ENCODE measurements at places on chromosomes 3 and 15.

- no peak for DNase-seq
These were observed 241.9 kb downstream of the ALCAM start for GRCh38 chr3:105608623-105609022.

- peak; percentile 77 for DNase-seq
These were observed 135.1 kb upstream of the RASGRP1 start for GRCh38 chr15:38699633-38700230.

DNA sequence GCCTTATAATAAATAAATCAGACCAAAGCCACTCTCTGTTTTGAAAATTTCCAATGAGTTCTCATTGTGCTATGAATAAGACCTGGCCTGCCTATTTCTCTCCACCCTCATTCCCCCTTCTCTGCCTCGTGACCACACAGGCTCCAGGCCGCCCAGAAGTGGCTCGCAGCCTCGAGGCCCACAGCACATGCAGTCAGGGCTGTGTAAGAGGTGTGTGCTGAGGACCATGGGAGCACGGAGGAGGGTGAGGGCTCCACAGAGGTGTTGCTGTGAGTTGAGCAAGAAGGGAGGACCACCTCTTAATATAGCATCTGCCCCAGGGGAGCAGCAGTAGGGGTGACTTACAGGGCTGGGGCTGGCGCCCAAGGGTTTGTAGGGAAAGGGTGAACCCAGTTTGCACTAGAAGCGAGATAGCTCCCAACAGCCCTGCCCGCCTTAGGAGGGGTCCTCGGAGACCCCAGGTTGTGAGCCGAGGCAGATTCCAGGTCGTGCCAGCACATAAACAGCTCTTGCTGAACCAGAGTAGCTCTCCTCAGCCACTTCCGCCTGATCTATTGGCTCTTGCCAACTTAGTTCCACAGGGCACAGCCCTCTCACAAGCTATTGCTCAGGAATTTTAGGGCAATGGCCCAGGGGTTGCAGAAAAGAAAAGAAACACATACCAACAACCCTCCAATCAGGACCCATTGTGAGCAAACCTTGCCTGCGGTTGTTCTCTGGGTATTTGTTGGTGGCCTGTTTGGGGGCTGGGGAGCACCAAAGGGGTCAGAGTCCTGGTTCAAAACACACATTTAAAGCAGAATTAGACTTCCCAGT is 117.7 kb downstream of the MYLK start:
- no peak for DNase-seq

DNA sequence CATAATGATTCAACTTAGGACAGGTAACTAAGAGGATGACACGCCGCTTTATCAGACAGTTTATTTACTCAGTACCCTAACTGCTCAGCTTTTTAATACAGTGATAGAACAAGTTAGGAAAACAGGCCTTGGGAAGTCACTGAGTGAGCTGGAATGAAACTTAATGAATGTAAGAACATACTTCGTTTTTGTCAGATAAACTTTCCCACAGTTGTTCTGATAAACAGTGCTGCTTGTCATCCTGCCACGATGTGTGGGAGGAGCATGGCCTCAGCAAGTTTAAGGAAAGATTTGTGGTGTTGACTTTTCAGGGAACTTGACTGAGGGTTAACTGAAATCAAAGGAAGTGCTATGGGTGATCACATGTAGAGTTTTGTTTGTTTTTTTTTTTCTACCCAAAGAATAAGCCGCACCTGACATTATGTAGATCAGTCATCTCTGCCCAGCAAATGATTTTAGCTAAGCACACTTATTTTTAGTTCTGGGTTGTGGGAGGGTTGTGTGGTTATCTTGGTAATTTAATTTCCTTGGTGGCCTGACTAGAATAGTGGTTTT is 5.6 kb upstream of the P2RY14 start:
- peak; percentile 39 for DNase-seq

DNA sequence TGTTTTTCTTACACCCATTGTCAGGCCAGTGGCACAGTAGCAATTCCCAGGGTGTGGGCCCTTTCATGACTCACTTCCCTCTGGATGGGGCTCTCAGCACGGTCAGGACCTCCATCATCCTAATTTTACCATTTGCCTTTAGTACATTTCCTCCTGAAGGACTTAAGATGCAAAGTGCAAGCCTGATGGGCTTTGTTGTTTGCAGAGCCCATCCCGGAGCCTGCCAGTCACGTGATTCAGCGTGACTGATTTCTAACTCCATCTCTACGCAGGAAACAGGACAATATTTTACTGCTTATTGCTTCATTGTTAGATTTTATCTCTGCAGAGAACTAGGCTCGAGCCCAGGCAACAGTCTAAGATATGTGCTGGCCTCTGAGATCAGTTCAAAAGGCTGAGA is 223.7 kb downstream of the PDZRN3 start:
- no peak for DNase-seq

- peak; percentile 95 for DNase-seq
These were observed 4.0 kb upstream of the SIN3A start for GRCh38 chr15:75455424-75455981.

GRCh38 chr15:96047255-96047931 is 283.1 kb upstream of the NR2F2 start:
- DNase-seq: no peak

- DNase-seq: no peak
These were observed 69.2 kb downstream of the ISG20 start for GRCh38 chr15:88707771-88708654.

- no peak for DNase-seq
These were observed 7.5 kb upstream of the TBC1D21 start for GRCh38 chr15:73865904-73866303.

- no peak for DNase-seq
These were observed 3.6 kb upstream of the EFCAB12 start for GRCh38 chr3:129432036-129432435.

DNA sequence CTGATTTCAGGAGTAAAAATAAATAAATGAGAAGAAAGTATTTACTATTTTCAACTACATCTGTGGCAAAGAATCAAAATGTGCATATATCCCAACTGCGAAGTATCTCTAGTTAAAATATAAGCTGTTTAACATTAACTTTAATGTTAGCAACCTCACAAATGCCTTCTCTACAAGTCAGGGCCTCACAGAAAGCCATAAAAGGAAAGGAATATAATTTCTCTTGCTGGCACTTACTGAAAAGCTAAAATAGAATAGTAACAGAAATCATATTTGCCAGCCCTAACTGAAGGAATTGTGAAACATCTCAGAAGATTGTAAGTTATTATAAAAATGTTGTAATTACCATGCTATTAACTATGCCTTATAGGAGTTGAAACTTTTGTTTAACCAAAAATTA is 65.1 kb upstream of the MBNL1 start:
- no peak for DNase-seq

DNA sequence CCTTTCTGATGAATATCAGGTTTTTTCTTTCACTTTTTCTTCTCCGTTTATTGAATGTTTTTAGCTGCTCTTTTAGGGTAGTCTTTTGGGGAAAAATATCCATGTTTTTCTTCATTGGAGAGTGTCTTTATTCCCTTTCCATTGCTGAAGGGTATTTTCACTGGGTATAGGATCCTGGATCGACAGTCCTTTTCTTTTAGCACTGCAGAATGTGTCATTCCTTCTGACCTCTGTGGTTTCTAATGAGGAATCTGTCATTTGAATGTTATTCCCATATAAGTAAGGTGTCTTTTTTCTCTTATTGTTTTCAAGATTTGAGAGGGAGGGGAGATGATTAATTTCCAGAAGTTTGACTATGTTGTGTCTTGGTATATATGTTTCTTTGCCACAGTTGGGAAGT is 96.8 kb downstream of the BBX start:
- no peak for DNase-seq

DNA sequence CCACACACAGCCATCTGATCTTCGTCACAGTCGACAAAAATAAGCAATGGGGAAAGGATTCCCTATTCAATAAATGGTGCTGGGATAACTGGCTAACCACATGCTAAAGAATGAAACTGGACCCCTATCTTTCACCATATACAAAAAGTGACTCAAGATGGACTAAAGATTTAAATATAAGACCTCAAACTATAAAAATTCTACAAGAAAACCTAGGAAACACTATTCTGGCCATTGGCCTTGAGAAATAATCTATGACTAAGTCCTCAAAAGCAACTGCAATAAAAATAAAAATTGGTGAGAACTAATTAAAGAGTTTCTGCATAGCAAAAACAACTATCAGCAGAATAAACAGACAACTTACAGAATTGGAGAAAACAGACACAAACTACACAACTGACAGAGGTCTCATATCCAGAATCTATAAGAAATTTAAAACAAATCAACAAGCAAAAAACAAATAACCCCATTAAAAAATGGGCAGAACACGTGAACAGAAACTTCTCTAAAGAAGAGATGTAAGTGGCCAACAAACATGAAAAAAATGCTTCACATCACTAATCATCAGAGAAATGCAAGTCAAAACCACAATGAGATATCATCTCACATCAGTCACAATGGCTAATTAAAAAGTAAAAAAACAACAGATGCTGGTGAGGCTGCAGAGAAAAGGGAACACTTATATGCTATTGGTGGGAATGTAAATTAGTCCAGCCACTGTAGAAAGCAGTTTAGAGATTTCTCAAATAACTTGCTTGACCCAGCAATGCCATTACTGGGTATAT is 104.0 kb downstream of the NR1I2 start:
- DNase-seq: peak; percentile 15

All from KBM-7 (cell line).